MCF 10A (cell line): ENCODE measurements at places on chromosomes 13 and 19.
A peak's percentile ranks its signal among the peaks of the same experiment; 100 is the strongest.

DNA sequence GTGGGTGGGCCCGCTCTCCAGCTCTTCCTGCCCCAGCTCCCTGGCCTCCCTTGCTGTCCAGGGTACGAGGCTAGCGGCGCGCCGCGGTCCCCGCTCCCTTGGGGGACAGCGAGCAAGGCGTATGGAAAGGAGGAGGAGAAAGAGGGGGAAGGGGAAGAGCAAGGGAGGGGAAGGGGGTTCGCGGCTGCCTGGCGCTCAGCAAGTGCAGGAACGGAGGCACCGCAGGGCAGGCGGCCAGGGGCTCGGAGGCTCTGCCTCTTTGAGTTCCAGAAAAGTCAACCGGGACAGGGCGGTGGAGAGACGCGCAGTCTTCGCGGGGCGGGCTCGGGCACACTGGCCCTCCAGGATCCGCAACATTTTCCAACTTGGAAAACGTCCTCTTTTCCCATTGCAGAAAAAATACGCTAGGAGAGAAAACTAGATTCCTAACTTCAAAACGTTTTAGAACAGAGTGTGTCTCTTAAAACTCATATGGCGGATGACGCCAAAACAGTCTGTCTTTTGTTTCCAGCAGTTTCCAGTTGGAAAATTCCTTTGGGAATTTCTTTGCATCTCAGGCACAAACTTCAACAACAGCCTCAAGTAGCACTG lies 23.1 kb upstream of the TNFRSF19 start:
- DNase-seq = no peak

GRCh38 chr13:99500839-99501183 lies 461 bp upstream of the TM9SF2 start:
- DNase-seq = no peak

GRCh38 chr19:44796701-44797115 lies 12.2 kb upstream of the BCAM start:
- no peak for DNase-seq

- DNase-seq = no peak
Observed at GRCh38 chr19:9323557-9323918, 441 bp upstream of the ZNF559 start.

GRCh38 chr13:34570698-34571353 lies 371.2 kb upstream of the NBEA start:
- no peak for DNase-seq

DNA sequence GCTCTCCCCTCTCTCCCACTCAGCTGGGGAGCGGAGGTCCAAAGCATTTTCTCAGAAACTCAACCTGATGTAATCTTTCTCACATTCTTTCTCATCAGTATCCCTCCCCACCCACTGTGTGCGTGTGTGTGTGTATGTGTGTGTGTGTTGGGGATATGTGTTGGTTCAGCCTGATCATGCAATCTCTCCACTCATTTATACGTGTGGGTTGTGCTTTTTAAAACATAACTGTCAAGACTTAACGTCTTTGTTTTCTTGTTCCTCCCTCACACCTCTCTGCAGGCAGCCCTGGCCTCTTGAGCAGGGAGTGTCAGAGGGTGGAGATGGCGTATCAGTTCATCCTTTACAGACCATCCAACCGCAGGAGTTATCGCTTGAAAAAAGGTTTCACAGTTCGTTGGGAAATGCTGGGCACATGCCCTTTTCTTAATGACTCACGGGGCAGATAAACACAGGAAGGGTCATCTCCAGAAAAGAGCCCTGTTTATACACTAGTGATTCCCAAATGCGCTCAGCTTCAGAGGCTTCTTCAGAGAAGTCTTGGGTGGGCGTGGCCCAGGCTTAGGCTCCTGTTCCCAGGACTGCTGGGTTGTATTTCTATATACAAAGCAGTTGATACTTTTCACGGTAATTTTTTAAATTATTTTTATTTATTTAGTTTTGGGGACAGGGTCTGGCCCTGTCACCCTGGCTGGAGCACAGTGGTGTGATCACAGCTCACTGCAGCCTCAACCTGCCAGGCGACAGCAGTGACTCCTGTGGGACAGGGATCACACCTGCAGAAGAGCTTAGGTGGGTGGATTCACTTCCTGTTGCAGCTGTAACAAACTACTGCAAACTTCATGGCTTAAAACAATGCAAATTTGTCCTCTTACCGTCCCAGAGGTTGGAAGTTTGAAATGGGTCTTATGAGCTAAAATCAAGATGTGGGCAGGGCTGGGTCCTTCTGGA lies 60.3 kb downstream of the CCDC70 start:
- no peak for DNase-seq

DNA sequence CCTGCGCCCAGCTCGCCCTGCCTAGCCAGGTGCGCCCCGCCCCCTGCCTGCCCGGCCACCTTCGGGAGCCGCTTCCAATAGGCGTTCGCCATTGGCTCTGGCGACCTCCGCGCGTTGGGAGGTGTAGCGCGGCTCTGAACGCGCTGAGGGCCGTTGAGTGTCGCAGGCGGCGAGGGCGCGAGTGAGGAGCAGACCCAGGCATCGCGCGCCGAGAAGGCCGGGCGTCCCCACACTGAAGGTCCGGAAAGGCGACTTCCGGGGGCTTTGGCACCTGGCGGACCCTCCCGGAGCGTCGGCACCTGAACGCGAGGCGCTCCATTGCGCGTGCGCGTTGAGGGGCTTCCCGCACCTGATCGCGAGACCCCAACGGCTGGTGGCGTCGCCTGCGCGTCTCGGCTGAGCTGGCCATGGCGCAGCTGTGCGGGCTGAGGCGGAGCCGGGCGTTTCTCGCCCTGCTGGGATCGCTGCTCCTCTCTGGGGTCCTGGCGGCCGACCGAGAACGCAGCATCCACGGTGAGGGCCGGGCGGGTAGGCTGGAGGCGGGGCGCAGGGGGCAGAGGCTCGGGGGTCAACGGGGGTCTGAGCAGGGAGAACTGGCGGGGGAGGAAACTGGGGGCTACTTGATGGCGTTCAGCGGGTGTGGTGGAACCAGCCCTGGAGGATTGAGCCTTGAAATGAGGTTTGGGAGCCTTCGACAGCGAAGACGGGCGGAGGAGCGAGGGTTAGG lies at the start of gene SPINT2:
Gene SPINT2, plus strand, starts transcription at position 88 of the 727 bp plus-strand sequence. Its CDS starts 320 bp downstream, at position 408.
- DNase-seq = no peak

GRCh38 chr19:54630782-54631181 lies 498 bp downstream of the LILRB1 start:
- DNase-seq = no peak

GRCh38 chr13:59318320-59318930 lies 845.3 kb downstream of the DIAPH3 start:
- DNase-seq = peak; percentile 86

- no peak for DNase-seq
Observed at GRCh38 chr13:91450913-91451312, 52.5 kb downstream of the GPC5 start.

DNA sequence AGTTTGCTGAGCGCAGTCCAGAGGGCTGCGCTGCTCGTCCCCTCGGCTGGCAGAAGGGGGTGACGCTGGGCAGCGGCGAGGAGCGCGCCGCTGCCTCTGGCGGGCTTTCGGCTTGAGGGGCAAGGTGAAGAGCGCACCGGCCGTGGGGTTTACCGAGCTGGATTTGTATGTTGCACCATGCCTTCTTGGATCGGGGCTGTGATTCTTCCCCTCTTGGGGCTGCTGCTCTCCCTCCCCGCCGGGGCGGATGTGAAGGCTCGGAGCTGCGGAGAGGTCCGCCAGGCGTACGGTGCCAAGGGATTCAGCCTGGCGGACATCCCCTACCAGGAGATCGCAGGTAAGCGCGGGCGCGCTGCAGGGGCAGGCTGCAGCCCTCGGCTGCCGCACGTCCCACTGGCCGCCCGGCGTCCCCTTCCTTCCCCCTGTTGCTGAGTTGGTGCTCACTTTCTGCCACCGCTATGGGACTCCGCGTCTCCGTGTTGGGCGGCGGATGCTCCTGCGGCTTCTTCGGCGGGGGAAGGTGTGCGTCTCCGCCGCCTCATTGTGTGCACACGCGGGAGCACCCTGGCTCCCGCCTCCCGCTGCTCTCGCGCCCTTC lies 772 bp downstream of the GPC6 start:
- peak; percentile 67 for DNase-seq

GRCh38 chr13:33119856-33120543 lies 103.8 kb downstream of the KL start:
- DNase-seq = peak; percentile 84

DNA sequence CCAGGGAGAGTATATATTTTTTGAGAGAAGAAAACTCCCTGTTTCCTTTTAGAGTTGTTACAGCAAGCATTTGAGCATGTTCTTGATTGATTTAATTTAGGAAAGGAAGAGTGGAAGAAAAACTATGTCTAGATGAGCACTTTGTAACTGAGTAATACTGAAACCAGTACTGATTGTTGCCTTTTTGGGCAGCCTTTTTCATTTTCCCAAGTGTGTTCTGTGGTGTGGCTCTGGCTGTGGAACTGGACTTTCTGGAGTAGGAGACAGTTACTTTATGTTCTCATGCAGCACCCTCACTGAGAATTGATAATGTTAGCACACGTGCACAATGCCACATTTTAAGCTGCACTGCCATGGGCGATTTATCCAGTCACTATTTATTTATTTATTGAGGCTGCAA lies 211.5 kb downstream of the LMO7 start:
- DNase-seq = no peak

- no peak for DNase-seq
Observed at GRCh38 chr13:69155136-69155535, 952.5 kb upstream of the ATXN8OS start.

- DNase-seq = no peak
Observed at GRCh38 chr19:41575998-41576397, at the start of gene CEACAM21. Gene CEACAM21 (plus strand): TSS chr19:41576166. CDS start chr19:41576275, 109 bp downstream.

DNA sequence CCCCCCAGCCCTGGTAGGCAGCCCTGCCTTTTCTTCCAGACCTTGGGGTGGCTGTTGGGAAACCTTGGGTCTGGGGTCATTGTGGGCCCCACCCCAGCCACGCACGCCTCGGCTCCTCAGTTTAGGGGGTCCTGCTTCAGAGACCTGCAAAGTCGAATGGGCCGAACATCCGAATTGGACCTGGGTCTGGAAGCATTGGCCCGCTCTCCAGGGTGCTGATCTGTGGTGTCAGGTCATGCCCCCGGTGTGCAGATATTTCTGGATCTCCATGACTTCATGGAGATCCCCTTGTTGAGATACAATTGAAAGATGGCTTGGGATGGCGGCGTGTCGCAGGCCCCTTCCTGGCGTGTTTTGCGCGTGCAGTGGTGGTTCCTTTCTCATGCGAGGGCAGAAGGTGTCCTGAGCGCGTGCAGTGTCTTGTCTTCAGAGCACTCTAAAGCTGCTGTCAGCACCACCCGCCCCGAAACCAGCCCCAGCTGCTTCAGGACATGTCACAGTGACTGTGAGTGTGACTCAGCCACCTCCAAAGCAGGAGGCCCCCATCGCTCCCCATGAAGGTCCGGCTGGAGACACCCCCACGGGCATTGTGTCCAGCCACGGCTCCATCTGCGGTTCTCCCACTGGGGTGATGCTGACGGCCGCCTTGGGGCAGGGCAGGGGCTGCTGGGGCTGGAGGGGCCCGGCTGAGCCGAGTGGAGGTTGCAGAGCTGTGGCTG lies 112.7 kb downstream of the KDM4B start:
- no peak for DNase-seq

DNA sequence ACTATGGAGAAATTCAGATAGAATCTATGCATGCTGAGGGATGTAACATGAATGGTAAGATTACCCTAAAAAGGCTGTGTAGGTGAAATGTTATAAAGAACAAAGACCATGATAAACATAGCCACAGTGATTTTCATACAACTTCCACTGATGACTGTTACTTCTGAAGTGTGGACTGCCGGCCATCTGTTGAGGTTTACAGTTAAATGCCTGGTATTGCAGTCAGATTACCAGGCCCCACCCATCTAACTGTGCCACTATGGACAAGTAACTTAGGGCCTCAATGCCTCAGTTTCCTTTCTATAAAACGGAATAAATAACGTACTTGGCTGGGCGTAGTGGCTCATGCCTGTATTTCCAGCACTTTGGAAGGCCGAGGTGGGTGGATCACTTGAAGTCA lies 395.6 kb downstream of the KLF12 start:
- DNase-seq = no peak

GRCh38 chr13:75818179-75818967 lies 182.2 kb downstream of the LMO7 start:
- no peak for DNase-seq

- DNase-seq = peak; percentile 9
Observed at GRCh38 chr13:102770435-102770834, 3.2 kb downstream of the TEX30 start.

- DNase-seq = no peak
Observed at GRCh38 chr19:31648347-31648746, 299.1 kb upstream of the TSHZ3 start.

- no peak for DNase-seq
Observed at GRCh38 chr13:84999252-84999651, 800.0 kb downstream of the SLITRK6 start.

DNA sequence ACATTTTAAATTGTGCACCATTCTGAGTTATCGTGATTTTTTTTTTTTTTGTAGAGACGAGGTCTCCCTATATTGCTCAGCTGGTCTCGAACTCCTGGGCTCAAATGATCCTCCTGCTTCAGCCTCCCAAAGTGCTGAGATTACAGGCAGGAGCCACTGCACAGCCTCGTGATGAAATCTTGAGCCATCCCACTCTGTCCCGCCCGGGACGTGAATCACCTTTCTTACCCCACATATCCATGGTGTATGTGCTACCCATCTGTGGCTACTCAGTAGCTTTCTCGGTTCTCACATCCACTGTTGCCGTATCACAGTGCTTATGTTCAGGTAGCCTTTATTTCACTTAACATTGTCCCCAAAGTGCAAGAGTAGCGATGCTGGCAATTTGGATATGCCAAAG lies 26.5 kb downstream of the PAK4 start:
- DNase-seq = peak; percentile 35

GRCh38 chr13:75797239-75797638 lies 161.1 kb downstream of the LMO7 start:
- no peak for DNase-seq

- DNase-seq = no peak
Observed at GRCh38 chr19:7564866-7565265, 29.3 kb downstream of the PNPLA6 start.

DNA sequence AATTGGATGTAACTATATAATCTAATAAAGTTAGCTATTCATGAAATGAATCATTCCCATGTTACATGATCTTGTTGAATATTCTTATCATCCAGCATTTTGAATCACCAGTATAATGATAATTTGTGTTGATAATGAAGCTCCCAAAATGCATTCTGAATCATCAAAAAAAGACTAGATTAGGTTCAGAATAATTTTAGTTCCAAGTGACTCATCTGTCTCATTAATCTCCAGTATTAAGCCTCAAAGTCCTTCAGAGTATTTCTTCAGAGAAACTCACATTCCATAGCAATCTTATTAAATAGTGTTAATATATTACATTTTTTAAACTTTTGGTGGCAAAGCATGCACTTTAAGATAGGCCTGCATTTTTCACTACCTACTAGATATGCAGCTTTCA lies 207.5 kb downstream of the SLITRK5 start:
- DNase-seq = no peak

- DNase-seq = peak; percentile 29
Observed at GRCh38 chr13:98584668-98585397, 7.9 kb upstream of the STK24 start.

GRCh38 chr19:18785179-18786124 lies 5.7 kb downstream of the COMP start:
- DNase-seq = peak; percentile 77

DNA sequence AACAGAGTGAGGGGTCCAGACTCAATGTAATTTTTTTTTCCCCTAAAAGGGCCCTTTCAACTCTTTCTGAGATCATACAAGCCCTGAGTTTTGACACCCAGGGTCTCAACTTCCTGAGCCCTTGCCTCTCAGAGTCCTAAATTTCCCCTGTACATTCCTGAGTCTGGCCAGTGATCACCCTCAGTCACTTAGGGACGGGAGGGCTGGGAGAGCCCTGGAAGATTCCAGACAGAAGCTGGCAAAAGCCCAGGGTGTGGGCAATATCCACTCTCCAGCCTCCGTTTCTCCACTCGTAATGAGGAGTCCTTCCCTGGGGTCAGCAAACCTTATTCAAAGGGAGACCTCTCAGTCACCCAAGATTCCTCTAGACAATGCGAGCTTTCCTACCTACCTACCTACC lies 1.6 kb downstream of the PPP1R13L start:
- DNase-seq = no peak
